ENCODE measurements at places on chromosomes 6 and 20.

GRCh38 chr20:20466341-20466879 lies 98.5 kb downstream of the INSM1 start:
- DNase-seq, result peak; percentile 66

DNA sequence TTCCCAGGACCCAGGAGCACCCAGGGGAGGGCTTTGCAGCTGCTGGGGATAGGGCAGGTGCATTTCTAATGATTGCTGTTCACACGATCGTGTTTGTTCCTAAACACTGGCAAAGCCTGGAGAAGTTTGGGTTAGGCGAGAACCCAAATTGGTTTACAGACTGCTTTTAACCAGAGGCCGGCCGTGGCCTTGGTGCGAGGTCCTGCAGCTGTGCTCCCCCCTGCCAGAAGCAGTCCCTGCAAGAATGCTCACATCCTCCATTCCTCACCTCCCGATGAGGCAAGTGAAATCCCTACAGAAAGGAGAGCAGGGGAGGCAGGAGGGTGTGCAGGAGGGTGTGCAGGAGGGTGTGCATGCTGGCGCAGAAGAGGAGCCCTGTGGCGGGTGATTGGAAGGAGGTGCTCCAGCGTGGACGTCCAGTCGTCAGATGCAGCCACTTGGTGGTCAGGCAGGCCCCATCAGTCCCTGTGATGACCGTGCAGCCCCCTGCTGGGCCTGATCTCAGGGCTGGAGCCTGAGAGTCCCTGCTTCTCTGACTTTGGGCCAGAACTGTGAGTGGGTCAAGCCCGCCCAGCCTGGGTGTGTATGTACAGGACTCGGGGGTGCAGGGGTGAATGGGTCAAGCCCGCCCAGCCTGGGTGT lies 55.7 kb upstream of the FRMD1 start:
- DNase-seq, result no peak

DNA sequence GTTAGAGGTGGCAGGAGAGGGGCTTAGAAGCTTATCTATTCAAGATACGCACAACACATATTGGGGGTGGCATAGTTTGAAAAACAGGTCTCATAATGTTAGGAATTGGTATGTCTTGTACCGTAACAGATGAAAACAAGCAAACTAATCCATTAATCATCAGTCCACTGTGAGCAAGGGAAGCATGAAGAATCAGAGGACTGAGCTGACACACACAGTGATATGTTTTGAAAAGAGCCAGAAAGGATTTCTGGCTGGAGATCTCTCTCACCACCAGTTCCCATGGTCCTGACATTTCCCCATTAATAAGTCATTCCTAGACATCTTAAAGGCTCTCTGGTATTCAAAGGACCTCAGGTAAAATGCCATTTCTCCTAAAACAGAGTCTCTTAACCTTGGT lies 158.8 kb upstream of the PHACTR1 start:
- DNase-seq, result no peak

DNA sequence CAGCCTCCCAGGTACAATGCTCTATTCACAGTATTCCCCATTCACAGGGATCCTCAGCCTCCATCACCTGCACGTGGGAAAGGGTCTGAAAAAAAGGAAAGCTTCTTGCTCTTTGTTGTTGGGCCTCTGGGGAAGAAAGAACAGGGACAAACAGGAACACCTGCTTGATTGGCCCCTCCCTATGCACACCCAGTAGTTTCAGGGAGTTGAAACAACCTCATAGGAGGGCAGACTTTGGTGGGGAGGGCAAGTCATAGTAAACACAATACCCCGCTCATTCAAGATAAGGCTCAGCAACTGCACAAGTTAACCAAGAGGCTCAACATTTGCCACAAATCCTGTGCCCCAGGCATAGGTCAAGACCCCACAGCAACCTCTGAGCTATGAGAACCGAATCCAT lies 1.7 kb downstream of the GHRH start:
- DNase-seq, result no peak

- DNase-seq, result no peak
Measured at GRCh38 chr6:134888316-134888715, 61.6 kb downstream of the ALDH8A1 start.

DNA sequence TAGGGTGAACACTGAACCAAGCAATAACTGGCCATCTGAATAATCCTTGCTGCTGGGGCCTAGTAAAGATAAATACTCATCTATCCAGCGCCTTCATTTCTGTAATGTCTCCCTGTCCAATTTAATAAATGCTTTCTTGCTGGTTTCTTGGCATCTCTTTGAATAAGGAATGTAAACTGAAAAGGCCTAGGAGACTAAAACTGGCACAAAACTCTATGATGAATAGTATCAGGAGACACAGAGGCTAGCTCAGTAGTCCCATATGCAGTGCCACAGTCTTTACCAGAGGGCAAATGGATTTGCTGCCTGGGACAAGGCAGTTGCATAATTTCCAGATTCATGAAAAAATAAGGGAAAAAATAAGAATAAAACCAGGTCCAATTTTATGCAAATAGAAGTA lies 324.4 kb downstream of the CENPW start:
- no peak for DNase-seq

DNA sequence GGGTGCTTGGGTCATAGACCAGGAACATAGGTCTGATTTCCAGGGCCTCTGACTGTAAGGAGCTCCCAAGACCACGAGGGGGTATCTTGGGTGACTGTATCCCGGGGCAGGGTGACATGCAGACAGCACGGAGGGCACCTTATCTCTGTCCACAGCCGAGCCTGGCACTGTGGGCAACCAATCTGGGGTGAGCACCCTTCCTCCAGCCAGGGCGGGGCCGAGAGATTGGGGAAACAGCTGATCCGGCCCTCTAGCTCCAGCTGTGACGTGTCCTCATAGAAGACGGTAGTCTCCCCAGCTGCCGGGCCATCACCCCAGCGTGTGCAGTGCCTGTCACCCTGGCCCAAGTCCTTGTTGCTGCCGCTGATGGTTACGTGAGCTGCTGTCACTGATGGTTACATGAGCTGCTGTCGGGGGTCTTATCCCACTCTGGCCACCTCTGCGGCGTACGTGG lies 139.6 kb upstream of the RNF24 start:
- no peak for DNase-seq

GRCh38 chr6:33343953-33344611 lies 26.5 kb upstream of the ZBTB22 start:
- peak; percentile 47 for DNase-seq

- DNase-seq, result no peak
Measured at GRCh38 chr6:89111933-89112332, 5.9 kb downstream of the SRSF12 start.

DNA sequence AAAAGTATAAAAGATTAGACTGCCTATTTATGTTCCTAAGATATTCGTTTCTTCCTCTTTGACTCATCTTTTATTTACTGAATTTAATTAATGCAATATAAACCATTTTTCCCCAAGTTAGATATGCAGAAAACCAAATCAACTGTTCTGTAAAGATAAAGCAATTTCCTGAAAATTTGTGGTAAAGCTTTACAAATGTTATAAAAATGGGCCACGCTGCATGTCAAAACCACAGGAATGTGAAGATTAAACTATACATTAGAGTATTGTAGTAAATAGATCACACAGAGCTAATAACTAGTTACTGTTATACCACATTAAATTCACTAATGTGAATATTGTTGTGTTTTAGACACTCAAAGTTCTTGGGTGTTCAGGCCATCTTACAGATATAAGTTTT lies 83.4 kb downstream of the OPN5 start:
- DNase-seq, result no peak

DNA sequence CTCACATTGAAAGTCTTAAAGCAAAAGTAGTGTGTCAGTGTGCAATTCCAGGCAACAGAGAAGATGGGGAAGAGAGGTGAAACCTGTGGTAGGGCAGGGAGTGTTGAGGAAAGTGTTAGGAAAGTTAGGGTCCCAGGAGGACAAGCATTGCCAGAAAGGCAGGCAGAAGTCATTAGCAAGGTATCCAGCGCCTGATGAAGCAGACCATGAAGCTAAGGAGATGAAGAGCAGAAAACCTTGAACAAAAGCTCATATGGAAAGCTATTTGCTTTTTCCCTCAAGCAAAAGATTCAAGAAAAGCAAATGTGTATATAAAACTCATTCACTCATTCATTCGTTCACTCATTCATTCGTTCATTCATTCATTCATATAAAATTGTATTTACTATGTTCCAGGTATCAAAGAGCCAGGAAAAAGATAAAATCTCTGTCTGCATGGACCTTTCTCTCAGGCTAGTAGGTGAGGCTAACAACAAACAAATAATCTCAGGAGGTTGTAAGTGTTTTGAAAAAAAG lies 96.5 kb downstream of the ELOVL5 start:
- no peak for DNase-seq

- DNase-seq, result peak; percentile 76
Measured at GRCh38 chr20:45933266-45934045, 1.0 kb upstream of the PCIF1 start.

DNA sequence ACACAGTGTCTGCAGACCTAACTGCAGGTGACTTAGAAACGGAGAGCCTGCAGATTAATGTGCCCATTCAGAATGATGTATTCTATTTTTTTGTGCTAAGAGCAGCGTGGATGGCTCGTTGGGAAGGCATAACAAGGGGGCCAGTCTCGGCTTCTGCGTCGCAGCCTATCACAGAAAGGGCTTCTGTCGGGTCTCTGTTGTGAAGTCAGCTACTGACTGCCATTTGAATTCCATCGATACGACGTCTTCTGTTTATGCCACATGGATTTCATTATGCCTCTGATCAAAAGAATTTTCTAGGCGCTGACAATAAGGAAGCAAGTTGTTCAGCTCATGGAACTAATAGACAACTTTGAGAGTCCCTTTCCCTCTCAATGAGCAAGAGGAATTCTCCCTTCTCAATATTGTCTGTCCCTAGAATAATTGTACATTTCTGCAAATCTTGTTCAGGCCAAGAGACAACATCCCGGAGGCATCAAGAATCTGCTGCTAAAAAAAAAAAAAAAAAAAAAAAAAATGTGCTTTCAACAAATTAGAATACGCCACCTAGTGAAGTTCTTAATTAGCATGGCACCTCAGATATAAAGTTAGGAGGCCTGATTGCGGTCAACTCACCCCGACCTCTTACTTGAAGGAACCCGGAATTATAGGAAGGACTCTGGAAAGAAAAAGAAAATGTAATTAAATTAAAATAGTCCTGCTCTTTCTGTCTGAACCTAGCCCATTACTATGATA lies 223.9 kb downstream of the TSHZ2 start:
- no peak for DNase-seq

- DNase-seq, result no peak
Measured at GRCh38 chr6:154909821-154910220, 85.3 kb upstream of the TIAM2 start.

GRCh38 chr6:106486236-106486635 lies 125.7 kb downstream of the CRYBG1 start:
- DNase-seq, result no peak

GRCh38 chr6:8845690-8846089 lies 410.3 kb upstream of the SLC35B3 start:
- no peak for DNase-seq

DNA sequence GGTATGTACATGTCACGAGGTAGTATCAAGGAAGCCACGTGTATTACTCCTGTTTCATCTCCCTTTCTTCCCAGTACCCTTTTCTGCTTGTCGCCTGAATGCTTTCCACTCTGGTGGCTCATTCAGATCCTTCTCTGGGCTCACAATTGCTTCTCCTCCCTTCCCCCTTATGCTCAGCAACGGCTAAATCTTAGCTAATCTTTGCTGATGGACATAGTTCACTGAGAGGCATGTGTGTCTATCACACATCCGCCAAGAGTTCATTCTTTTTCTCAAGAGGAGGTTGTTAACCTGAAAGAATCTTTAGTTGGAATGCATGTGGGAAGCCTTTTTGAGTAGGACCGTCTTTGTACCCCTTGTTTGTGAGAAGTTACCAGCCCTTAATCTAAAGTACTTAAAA lies 25.8 kb upstream of the MROH8 start:
- no peak for DNase-seq

- peak; percentile 62 for DNase-seq
Measured at GRCh38 chr6:34657307-34657978, 39.1 kb downstream of the ILRUN start.

- no peak for DNase-seq
Measured at GRCh38 chr6:157168471-157168870, 154.8 kb downstream of the TMEM242 start.

GRCh38 chr20:36959242-36959641 lies 7.7 kb upstream of the SAMHD1 start:
- no peak for DNase-seq

DNA sequence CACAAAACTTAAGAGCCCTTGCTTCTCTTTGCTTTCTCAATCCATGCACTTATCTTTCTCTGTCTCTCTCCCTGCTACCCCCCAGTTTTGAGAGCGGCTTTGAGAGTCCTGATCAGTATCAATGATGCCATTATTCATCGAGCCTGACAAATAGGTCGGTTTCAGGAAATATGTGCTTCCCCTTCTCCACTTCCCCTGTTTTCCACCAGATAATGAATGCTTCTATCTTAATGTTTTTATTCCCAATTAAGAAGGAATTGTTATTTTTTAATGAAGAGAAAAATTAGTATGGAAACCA lies 117.7 kb downstream of the KIF13A start:
- DNase-seq, result no peak

GRCh38 chr6:2883673-2884072 lies 19.4 kb downstream of the SERPINB9 start:
- DNase-seq, result no peak

DNA sequence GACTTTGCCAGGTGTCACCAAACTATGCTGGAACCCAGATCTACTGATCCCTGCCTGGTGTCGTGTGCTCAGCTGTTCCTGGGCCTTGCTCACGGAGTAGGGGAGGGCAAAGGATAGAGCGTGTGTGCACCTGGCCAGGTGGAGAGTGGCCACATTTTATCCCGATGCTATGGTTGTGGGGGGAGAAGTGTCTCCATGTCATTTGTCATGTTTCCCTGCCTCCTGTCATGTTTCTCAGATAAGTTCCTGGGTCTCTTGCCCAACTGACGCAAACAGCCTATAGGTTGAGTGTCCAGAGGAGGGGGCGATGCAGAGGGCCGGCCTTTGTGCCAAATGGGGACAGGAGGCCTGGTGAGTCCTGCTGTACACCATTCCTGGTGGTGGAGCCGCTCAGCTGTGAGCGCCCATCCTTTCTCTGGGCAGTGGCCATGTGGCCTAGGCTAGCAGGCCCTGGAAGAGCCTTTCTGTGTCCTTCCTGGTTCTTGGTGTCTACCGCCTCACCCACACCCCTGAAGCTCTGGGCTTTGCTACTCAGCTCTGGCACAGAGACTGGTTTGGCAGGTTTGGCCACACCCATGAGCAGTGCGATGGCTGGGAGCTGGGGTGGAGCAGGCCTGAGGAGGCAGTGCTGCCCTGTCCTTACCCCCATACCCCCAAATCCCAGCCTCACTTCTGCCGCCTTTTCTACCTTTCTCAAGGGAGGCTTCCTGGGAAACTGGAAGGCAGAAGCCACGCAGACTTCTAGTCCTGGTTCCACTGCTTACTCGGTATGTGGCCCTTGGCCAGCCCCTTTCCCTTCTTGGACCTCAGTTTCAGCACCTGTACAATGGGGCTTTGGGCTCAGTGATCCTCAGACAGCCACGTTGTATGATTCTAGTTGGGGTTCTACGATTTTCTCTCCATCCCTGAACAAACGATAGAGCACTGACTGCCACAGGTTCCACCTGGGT lies 32.3 kb upstream of the EPB41L1 start:
- no peak for DNase-seq

- DNase-seq, result no peak
Measured at GRCh38 chr6:163474581-163474980, 60.1 kb downstream of the QKI start.

- no peak for DNase-seq
Measured at GRCh38 chr20:3919352-3919751, 30.2 kb downstream of the PANK2 start.

GRCh38 chr6:23016696-23017095 lies 447.3 kb downstream of the HDGFL1 start:
- no peak for DNase-seq
